ENCODE measurements at places on chromosomes 1 and 21.

DNA sequence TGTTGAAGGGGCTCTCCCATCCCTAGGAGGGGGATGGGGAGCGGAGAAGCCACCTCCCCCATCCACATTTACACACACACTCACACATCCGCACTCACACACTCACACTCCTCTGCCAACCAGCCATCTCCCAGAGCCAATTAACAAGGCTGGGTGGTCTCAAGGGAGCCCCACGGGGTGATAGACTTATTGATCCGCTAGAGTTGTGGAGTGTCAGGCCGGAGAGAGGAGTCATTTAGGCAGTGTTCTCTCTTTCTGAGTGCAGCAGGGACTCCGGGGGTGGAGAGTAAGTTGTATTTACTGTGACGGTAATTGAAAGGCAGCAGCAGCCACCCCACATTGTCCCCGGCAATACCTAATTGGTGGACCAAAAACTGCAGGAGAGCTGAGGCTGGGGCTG, 61.6 kb downstream of the KLHDC7A start:
- no peak for DNase-seq

DNA sequence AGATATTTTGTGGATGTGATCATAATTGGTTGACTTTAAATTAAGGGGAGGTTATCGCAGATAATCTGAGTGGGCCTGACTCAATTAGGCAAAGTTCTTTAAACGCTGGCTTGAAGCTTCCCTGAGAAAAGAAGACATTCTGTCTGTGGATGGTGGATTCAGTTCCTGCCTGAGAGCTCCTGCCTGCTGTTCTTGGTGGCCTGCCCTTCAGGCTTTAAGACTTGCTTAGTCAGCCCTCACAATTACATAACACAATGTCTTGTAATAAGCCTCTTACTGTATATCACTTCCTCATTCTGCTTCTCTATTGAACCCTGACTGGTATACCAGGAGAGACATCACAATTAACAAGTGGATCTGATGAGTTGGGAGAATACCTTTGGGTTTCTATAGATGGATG, 50.2 kb downstream of the KCNJ6 start:
- DNase-seq: no peak

- DNase-seq: peak; percentile 81
Observed at GRCh38 chr1:36737767-36738166, 255.1 kb upstream of the CSF3R start.

DNA sequence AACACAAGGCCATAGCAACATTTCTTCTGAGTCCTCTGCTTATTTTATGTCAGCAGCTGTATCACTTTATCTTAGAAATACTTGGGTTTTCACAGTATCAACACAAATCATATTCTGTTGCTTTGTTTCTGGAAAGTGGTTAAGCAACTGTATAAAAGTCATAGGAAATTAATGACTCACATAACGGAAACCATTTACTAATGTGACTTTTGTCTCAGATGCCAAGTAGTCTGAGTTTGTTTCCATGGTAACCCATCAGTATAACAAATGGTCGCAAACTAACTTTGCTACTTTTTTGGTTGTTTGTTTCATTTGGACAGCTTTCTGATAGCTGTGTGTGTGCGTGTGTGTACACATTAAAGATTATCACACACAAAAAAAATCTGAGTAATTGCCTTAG, 31.1 kb downstream of the EEIG2 start:
- DNase-seq: no peak

- DNase-seq: no peak
Observed at GRCh38 chr1:218665221-218665620, 320.1 kb downstream of the TGFB2 start.

- no peak for DNase-seq
Observed at GRCh38 chr1:111474106-111474505, 322 bp downstream of the C1orf162 start.

- peak; percentile 11 for DNase-seq
Observed at GRCh38 chr1:92792340-92792782, 7.5 kb upstream of the EVI5 start.

DNA sequence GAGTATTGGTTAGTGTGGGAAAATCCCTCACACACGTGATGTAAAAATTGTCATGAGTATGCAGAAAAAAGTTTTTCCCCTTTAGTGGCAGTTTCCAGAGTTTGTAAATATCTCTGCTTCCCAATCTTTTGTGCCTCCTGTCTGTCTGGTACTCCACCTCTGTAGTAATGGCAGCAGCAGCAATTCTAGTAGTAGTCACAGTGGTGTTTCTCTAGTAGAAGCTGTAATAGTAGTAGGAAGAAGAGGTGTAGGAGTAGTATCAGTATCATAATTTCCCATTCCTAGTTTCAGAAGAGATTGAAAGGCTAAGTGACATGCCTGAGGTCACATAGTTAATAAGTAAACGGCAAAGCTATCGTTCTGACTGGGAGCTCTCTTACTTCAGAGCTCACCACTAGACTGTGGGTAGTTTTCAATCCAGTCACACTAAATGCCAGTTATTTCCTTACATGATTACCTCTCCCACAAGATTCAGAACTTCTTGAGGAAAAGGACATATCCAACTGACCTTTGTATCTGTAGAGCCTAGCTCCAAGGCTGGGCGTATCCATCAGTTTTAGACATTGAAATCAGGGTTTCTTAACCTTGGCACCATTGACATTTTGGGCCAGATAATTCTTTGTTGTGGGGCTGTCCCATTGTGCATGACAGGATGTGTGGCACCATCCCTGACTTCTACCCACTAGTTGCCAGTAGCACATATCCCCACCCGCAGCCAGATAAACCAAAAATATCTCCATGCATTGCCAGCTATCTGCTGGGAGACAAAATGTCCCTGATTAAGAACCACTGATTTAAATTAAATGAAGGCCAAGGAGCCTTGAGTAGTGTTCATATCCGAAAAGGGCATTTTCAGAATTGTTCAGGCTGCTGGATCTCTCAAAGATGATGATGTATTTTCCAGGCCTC, 135.9 kb downstream of the FGGY start:
- DNase-seq: no peak

GRCh38 chr1:247111259-247111699, 7.1 kb upstream of the ZNF669 start:
- DNase-seq: no peak

GRCh38 chr21:39502631-39503030, 50.9 kb downstream of the SH3BGR start:
- DNase-seq: no peak

DNA sequence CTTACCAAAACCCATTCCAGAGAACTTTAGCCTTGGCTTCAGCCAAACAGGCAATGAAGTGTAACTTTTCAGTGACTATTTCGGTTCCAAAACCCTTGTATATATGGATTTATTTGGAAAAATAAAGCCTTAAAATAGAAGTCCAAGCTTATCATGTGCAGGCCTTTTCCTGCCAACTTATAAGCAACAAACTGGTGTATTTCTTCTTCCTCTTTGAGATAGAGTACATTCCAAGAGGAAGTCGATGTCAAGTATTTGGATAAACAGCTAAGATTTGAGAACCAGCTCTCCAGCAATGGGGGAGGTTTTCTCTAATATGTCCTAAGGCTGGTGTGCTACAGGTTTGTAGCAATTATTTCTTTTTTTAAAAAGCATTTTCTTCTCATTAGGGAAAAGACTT, 407.8 kb downstream of the DUSP10 start:
- DNase-seq: no peak

DNA sequence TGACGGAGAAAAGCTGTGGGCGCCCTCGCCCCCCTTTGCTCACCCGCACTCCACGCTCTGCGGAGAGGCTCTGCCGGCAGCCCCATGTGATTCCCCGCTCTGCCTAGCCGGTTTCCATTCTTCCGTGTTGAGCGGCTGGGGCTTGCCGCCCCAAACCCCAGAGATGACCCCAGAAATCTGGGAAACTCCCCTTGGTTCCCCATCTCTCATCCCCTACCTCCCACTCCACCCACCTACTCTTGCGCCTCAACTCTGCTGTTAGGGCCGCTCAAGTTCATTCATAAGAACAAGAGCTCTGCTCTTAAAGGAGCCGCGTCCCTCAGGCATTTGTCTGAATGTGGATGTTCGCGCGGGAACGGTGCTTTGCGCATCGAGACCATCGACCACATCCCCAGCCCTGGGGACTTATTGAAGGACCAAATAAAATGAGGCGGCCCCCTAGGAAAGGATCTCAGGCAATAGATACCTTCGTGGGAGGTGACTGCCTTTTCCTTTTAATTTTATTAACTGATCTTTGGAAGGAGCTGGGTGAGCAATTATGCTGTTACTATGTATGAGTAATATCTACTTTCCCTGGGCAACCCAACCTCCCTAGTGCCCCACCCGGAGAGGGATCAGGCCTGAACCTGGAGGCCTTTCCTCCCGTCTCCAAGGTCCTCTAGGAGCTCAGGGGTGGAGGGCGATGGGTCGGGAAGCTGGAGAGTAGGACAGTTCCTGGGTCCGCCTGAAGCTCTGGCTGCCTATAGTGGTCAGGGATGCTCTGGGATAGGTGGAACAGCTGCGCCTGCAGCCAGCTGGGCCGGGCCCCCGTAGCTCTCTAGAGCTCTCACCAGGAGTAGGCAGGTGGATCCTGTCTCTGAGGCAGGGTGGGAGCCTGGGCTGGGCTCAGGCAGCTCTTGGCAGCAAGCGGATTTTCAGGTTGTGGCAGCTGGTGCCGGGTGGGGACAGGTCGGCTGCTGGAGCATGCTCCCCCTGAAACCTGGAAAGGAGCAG, 898 bp downstream of the MFSD2A start:
- peak; percentile 98 for DNase-seq

GRCh38 chr1:61013189-61013945, 69.0 kb upstream of the NFIA start:
- DNase-seq: no peak

GRCh38 chr1:26537951-26538352, 8.4 kb downstream of the RPS6KA1 start:
- DNase-seq: no peak

DNA sequence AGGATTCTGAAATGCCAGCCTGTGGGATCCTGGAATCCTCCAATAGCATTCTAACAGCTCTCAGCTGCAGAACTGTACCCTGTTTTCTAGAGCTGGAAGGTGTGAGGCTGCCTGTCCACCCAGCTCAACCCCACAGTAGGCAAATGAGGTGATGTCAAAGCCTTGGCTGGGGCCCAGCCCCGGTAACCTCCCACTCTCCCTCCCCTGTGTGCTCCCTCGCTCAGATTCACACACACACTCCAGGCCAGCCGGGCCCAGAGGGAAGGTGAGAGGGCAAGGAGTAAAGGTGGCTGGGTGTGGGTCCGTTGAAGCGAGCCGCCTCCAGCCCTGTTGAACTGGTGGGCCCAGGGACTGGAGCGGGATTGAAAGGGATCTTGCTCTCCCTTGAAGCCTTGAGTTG, at the start of gene BSND:
Gene BSND, plus strand, starts transcription at position 257 of the 400 bp plus-strand sequence. CDS start 254 bp downstream, outside the sequence.
- DNase-seq: no peak

- no peak for DNase-seq
Observed at GRCh38 chr1:184745929-184746638, 8.6 kb downstream of the EDEM3 start.

DNA sequence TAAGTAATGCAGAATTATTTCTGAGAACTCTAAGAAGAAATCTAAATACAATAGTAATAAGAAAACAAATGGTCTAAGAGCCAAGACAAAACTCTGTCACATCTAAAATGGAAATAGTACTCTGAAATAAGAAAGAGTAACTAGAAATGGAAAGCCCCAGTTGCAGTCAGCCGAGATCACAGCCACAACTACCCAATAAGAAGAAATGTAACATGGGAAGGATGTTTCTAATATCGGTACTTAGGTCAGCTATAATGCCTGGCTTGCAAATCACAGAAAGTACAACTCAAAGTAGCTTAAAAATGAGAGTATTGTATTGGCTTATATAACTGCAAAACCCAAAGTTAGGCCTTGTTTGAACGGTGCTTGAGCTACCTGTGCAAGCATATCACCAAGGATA, 58.6 kb upstream of the USP25 start:
- no peak for DNase-seq

DNA sequence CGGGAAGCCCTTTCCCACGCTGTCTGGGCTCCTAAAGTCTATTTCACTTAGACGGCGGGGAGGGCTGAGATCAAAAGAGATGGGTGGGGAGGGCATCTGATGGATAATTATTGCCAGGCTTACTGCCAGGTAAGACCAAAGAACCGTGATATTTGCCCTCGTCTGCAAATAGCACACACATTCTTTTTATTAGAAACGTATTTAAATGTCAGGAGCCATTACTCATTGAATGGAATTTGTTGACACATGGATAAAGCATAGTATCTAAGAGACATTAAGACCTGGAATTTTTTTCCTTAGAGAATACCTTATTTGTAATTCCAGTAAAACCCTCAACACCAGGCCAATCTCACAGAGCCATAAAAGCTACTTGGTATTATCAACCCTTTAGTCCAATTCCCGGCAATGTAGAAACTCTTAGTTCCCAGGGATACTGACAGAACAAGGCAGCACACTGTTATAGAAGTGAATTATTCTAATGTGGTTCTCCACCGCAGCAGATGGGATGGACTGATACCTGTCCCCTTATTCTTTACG, 10.6 kb downstream of the URB1 start:
- no peak for DNase-seq

GRCh38 chr1:87331365-87332241, 2.9 kb downstream of the LMO4 start:
- DNase-seq: peak; percentile 93

- no peak for DNase-seq
Observed at GRCh38 chr1:115183158-115183557, 93.9 kb upstream of the TSPAN2 start.

GRCh38 chr1:182611326-182611725, 7.1 kb upstream of the RGS16 start:
- DNase-seq: no peak

- DNase-seq: no peak
Observed at GRCh38 chr1:234401658-234402057, 28.4 kb downstream of the COA6 start.

- no peak for DNase-seq
Observed at GRCh38 chr1:226904772-226905171, 34.4 kb downstream of the PSEN2 start.

DNA sequence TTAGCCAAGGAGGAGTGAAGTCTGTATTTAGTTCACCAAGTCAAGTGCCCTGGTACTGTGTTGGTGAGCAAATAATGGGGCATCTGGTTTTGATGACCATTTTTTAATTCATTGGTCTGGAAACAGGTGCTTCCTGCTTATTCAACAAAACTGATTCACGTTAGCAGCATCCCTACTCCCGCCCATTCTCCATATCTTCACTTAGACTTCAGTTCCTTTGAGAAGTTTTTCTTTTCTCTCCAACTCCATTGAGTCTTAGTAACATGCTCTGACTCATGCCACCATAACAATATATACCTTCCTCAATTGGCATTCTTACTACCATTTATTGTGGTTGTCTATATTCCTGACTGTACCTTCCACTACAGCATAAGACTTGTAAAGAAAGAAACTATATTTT, 468.9 kb downstream of the DPYD start:
- DNase-seq: no peak

Data from NCI-H510A (cell line).